Activated naive CD4-positive, alpha-beta T cell (primary cell): ENCODE measurements at places on chromosomes 3 and 15.

DNA sequence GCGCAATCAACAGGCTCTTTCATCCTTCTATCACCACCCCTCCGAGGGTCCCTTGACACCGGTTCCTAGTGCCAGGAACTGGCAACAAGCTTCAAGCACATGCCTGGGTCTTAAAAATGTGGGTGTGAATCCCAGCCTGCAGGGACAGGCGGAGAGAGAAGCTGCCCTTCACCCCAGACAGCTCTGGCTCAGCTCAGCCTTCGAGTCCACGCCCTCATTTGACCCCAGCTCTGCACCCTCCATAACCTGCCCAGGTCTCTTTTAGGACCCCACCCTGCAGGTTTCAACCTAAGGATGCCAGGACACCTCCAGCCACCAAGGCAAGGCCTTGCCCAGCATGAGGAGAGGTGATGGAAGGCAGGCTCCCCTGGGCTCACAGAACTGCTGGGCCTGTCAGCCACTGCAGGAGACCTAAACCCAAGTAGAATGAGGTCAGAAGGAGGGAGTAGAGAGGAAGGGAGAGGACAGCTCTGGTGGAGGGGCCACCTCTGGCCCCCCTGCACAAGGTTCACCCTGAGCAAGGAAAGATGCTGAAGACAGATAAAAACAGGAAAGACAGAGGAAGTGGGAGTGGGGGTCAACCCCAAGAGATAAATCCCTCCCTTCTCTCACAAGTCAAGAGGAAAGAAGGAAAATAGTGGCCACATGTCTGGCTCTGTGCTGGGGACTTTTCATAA, 2.6 kb upstream of the LOXL1 start:
- DNase-seq = no peak

DNA sequence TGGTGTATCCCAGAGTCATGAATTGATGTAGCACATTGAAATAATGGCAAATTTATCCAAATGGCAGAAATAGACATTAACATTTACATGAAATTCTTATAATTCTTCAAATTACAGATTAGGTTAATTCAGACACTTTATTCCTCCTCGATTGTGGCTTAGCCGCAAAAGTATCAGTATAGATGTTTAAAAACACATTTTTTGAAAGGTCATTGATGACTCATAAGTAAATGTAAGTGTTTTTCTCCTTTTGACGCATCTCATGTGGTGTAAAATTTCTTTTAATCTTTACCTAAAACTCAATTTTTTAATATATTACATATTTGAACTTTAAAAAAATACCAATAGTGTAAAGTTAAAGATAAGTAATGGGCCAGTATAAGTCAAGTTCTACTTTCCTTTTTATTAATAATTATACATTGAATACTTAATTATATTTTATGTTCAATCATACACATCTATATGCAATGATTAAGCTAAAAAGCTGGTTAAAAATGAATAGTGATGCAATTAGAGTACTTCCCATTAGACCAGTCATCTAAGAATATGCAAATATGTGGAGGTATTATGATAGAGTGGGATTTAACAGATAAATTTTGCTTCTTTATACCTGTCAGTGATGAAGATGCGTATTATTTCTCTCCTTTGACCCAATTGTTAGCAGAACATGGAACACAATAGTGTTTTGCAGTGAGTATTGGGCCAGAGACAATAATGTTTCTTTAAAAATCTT, 678.1 kb upstream of the DPPA4 start:
- DNase-seq = no peak

GRCh38 chr3:30710017-30710416, 103.6 kb downstream of the TGFBR2 start:
- no peak for DNase-seq

DNA sequence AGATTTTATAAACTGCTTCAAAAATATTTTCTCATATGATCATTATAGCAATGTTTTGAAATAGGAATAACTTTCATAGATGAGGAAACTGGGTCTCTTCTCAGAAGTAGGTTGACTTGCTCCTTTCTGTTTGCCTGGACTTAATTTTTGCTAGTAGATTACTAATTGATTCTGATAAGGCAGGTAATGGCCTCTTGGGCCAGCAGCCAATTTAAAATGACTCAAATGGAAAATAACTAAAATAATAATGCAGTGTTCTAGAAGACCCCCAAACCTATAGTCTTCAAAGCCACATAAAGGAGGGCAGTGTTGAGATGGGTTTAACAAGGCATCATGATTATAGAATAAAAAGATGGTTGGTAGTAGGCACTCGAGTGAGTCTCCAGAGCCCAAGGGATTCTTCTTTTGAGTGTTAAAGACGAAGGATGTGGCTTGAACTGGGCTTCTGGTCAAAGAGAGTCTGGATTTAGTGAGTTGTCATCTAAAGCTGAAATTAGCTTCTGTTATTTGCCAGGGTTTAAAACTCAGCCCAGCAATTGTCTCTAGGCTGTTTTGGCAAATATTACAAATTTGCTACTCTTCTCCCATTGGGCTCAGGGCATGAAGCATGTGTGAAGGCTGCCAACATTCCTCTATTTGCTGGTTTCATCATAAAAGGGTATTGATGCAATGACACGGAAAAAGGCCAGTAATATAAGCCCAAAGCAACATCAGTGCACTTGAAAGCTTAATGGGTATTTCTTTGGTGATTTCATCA, 297.1 kb upstream of the MEIS2 start:
- DNase-seq = no peak

DNA sequence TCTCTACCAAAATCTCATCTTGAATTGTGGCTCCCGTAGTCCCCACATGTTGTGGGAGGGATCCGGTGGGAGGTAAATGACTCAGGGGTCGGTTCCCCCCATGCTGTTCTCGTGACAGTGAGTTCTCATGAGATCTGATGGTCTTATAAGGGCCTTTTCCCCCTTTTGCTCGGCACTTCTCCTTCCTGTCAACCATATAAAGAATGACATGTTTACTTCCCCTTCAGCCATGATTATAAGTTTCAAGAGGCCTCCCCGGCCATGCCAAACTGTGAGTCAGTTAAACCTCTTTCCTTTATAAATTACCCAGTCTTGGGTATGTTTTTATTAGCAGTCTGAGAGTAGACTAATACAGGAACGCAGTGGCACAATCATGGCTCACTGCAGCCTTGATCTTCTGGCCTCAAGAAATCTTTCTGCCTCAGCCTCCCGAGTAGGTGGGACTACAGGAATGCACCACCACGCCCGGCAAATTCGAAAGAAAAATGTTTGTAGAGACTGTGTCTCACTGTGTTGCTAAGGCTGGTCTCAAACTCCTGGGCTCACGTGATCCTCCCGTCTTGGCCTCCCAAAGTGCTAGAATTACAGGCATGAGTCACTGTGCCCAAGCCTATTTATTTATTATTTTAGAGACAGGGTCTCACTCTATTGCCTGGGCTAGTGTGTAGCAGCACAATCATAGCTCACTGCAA, 101.0 kb downstream of the ATP10A start:
- no peak for DNase-seq

DNA sequence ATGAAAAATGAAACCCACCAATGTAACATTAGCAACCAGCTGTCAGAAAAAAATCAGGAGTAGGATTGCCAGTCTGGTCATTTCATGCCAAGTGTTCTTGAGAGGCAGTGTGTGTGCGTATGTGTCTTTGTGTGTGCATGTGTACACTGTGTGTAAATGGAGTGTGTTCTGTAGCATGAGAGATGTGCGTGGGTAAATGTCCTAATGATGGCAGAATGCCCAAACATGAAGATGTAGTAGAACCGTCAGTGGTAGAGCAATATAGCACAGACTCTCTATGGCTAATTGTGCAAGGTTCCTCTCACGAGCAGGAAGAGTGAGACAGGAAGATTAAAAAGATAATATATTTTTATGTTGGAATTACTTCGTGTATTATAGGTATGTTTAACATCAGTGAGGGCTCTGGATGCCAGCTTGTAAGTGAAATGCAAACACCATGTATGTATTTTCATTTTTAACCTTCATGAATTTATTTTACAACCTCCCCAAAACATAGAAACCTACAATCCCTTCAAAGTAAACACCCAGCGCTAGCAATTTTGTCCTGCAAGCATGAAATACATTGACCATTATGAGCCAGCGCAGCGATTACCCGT, 1038.7 kb downstream of the IGSF11 start:
- DNase-seq = no peak

GRCh38 chr3:48268381-48268935, 27.6 kb downstream of the ZNF589 start:
- peak; percentile 57 for DNase-seq

DNA sequence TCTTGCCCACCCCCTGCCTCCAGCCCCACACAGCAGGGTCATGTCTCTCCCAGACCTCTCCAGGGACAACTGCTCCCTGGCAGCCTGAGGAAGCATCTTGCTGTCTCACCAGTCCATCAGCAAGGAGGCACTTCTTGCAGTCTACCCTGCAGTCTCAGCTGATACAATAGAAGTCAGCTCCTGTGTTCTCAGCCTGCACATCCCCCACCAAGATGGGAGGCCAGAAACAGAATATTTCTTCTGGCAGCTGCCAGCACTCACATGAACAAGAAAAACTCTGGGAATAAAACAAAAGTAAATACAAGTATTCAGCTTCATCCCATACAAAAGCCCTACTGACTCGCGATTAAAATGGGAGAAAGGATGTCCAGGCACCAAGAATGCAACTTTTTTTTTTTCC, 457.4 kb upstream of the PROK2 start:
- no peak for DNase-seq

- DNase-seq = no peak
Measured at GRCh38 chr15:55320238-55320550, 1.2 kb downstream of the PIGB start.

- no peak for DNase-seq
Measured at GRCh38 chr3:183745300-183746098, 47.9 kb downstream of the YEATS2 start.

- DNase-seq = no peak
Measured at GRCh38 chr3:25430287-25430934, 2.3 kb downstream of the RARB start.

- DNase-seq = no peak
Measured at GRCh38 chr3:139529662-139530061, 9.9 kb downstream of the RBP1 start.

GRCh38 chr15:68228143-68228970, 1.2 kb downstream of the CLN6 start:
- no peak for DNase-seq

DNA sequence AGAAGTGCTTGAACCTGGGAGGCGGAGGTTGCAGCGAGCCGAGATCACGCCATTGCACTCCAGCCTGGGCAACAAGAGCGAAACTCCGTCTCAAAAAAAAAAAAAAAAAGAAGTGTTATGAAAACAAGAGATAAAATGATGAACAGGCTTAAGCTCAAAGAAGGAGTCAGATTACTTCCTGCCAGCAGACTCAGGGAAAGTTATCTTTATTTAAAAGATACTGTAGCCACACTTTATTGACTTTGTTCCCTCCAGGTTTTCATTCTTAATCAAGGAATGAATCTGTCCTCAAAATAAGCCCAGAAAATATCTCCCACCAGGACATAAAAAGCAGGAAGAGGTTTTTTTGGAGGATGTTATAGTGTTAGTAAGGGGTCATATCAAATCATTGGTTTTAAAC, 176.5 kb upstream of the KCNMB2 start:
- DNase-seq = no peak

DNA sequence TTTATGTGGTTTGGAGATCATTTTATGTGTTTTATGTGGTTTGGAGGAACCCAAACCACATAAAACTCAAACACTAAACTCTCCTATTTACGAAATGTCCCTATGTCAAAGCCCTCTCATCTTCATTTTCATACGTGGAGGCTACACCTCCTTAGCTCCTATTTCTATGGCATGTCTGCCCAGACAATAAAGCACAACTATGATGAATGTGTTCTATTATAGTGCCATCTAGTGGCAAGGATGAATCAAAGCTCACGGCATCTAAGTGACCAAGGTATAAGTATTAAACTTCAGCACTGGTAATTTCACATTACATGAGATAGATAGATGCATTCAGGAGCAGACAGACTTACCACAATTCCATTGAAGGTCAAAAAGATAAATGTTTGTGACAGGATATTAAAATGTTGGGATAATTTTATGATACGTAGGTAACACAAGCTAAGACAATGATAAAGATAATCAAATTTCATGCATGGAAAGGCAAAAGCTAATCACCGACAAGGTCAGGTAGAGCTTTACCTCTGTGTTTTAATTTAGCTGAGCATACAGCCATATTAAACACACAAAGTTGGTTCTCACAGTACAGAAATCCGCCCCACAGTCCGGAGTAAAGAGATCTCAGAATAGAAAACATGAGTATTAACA, 130.6 kb upstream of the FHIT start:
- DNase-seq = no peak

- no peak for DNase-seq
Measured at GRCh38 chr3:37054370-37054769, 61.1 kb downstream of the MLH1 start.

DNA sequence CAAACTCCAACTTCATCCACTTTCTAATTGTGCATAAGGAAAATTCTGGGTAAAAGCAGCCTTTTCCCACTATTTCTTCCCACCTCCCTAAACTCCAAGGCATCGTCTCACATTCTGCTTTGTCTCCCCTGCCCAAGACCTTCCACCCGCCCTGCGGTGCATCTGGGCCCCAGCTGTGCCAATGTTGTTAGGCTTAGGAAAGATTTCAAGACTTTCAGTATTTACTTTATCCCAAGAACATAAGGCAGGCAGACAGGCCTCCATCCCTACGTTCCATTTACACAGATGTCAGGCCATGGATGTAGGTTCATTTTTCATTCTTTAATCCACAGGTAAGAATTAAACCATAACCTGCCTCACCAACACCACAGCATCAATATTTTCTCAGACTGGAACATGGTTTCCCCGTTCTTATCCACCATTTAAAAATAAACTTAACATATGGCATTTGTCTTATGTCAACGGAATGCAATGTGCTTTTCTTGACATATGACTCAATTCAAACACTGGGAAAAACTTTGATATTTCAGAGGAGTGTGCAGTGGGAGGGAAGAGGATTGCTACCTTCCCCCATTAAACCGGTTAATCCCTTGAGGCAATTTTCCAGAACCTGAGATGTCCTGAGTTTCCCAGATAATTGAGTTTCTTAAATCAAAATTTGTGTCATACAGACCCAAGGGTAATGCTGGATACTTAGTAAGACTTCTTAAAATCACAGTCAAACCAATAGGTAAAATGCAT, 238.0 kb upstream of the LRIG1 start:
- no peak for DNase-seq

GRCh38 chr15:74800559-74801094, 12.0 kb upstream of the LMAN1L start:
- DNase-seq = no peak

- no peak for DNase-seq
Measured at GRCh38 chr15:66716656-66717020, 14.6 kb downstream of the SMAD6 start.

- no peak for DNase-seq
Measured at GRCh38 chr3:169228522-169228921, 435.0 kb downstream of the MECOM start.

DNA sequence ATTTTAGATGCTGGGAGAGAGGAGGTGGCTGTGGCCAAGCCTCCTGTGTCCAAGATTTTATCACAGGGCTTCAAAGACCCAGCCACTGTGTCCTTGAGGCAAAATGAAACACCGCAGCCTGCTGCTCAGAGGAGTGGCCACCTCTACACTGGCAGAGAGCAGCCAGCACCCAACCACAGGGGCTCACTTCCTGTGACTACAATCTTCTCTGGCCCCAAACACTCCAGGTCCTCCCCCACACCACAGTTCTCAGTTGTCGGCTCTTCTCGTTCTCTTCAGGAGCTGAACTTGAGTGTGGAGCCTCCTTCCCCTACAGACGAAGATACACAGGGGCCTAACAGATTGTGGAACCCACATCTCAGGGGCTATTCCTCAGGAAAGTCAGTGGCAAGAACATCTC, 45.6 kb downstream of the CDAN1 start:
- DNase-seq = no peak
